Activated CD4-positive, alpha-beta T cell treated with anti-CD3 and anti-CD28 coated beads, Interleukin-2, amount 50 U/mL, for 16 hours (primary cell): ENCODE measurements at places on chromosomes 7 and 10.

DNA sequence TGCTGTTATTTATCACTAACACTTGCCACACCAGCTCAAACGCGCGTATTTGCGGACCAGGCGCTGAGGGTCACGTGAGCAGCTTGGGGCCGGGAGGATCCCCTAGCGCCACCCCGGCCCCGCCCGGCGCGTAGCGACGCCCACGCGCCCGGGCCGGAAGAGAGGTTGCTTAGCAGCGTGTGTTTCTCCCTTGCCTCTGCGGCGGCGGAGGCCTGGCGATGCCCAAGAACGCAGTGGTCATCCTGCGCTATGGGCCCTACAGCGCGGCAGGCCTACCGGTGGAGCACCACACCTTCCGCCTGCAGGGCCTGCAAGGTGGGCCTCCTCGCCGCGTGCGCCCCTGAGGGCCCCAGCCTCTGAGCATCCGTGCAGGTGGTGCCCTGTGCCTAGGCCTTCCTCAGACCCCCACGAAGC is at the start of gene C10orf53:
Gene C10orf53 (plus strand): TSS at position 172 of the 414 bp plus-strand sequence. CDS start 47 bp downstream, at position 219.
- peak; percentile 40 for DNase-seq

DNA sequence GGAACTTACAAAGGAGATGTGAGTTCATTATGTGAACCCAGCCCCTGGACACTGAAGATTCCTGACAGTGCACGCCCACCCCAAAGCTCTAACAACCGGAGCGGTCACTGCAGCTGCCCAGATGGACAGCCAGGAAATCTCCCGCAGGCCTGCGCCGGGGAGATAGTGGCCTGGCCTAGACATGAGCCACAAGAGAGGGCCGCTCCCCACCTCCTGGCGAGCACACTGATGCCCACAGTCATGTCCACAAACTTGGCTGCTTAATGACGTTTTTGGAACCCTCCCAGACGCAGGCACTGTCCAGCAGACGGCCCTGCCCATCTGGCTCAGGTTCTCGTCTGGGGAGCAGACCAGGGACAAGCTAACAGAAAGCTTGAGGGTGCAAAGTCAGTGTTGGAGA is 34.2 kb downstream of the TCERG1L start:
- DNase-seq = no peak

- DNase-seq = no peak
These were observed 11.7 kb upstream of the GPAM start for GRCh38 chr10:112195224-112195623.

GRCh38 chr10:3065622-3066021 is 1.7 kb upstream of the PFKP start:
- DNase-seq = no peak

DNA sequence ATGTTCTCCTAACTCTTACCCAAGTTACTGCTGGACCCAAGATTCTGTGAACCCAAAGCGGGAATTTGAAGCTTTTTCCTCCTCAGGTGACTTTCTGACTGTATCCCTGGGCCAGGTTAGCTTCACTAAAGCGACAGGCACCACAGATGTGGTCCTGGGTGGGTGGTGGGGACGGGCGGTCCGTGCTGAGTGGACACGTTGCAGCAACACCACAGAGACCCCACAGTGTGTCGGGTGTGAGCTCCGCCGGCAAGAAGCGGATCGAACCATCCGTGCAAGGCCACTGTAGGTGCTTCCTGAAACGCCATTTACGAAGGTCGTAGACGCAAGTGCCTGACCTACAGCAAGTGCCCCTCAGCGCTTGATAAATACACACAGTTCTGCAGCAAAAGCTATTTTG is 325.9 kb downstream of the ADARB2 start:
- DNase-seq = no peak

DNA sequence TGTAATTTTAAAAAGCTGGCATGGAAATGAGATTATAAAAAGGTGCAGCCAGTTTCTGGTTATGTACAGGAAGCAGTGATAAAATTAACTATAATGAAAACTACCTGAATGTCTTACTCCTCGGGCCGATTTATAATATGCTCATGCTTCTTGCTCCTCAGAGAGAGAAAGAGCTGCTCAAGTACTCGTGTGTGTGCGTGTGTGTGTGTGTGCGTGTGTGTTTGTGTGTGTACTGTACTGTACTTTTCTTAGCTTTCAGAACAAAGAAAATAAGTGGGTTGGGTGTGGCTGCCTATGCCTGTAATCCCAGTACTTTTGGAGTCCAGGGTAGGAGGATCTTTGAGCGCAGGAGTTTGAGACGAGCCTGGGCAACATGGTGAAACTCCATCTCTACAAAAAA is 96.6 kb upstream of the NMT2 start:
- DNase-seq = no peak

GRCh38 chr7:95476904-95477594 is 8.7 kb upstream of the ASB4 start:
- peak; percentile 64 for DNase-seq

DNA sequence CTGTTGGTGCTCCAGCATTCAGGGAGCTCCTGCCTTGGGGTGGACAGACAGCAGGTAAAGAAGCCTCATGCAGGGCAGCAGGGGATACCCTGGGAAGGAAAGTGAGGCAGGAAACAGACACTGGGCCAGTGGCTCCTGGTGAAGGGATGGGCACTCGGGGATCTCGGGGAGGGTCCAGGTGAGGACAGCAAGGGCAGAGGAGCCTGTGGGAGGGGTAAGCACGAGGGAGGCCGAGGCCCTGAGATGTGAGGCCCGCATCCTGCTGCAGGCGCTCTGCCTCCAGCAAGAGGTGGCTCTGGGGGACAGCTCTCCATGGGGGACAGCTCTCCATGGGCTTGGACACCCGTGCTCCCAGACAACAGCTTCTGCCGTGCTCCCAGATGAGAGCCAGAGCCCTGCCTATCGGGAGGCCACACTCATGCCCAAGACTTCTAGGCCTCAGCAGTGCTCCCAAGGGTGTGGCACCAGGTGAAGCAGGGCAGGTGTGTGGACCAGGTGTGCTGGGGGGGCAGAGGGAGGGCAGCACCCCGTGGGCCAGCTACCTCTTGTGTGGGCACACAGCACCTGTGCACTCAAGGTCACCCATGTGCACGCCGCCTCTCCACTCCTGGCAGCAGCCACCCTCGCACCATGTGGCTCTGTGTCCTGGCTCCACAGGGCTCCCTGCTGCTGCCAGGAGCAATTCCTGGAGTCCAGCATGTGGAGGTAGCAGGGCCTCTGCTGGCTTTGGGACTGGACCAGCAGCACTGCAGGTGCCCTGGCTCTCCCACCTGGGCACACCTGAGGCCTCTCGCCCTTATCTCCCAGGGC is 93.6 kb upstream of the INSIG1 start:
- no peak for DNase-seq

- DNase-seq = peak; percentile 25
These were observed 115.1 kb downstream of the GNAI1 start for GRCh38 chr7:80249619-80250295.

DNA sequence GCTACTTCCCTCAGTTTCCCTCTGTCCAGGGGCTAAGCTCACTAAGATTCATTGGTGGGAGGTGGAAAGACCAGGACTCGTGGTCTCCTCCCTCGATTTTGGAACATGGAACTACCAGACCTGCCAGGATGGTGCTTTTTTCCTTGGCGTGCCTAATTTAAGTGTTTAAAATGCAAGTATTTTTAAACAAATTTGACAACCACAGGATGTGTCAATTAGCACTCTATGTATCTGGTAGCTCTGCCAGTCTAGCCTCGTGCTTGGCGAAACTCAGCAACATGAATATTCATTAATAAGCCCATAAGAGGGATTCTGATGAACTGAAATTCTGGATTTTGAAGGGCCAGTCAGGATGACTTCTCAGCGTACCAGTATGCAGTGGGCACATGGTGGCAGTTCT is 145.0 kb upstream of the PRR15 start:
- DNase-seq = no peak

- no peak for DNase-seq
These were observed 17.6 kb downstream of the MXI1 start for GRCh38 chr10:110224992-110225391.

GRCh38 chr10:103847909-103848468 is 7.4 kb downstream of the SH3PXD2A start:
- no peak for DNase-seq

DNA sequence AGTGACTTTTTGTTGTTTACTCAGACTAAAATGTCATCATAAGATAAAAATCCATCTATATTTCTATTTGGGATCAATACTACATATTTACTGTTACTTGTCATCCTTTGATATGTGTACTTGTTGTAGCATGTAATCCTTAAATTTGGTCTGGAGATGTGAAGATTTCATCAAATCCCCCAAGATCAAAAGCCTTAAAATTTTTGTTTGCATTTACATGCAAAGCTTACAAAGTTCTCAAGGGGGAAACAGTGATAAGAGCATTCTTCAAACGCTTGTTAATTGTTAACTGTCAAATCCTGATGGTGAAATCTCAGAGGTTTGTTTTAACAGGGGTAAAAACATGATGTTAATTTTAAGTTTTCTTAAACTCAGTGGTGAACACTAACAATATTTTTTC is 84.9 kb upstream of the SKAP2 start:
- DNase-seq = no peak

GRCh38 chr10:21623291-21623690 is 89.3 kb downstream of the MLLT10 start:
- no peak for DNase-seq

- DNase-seq = no peak
These were observed 207.9 kb downstream of the CACNA2D1 start for GRCh38 chr7:82235713-82236112.

DNA sequence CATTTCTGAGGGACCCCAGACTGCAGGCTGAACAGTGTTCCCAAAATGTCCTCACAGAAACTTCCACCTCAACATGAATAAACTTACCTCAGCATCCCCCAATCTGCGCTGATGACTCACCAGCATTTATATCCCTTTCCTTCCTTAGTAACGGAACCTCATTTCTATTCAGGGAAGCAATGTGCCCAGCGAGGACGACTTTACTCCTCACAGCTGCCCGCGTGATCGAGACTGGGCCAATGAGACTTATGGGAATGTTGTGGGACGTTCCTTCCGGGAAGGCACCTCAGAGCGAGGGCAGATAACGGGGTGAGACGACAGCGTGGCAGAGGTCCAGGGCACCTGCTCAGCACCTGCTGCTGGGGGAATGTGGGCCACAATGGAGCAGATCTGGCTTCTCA is 73.1 kb upstream of the CAMK2B start:
- DNase-seq = no peak

DNA sequence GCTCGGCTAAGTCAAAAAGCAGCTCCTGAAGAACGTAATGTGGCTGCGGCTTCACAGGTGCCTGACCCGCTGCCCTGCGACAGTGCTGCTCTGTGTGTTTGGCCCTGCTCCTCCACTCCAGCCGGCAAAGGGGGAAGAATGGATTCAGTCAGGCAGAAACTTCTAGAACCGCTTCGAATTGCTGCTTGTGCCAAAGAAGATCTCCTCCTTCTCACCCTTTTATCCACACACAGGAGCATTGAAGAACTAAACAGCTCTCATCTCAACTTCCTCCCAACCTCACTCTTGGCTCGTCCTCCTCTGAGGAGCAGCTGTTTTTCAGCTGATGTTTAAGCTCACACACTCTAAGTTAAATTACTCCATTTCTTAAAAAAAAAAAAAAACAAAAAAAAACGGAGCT is 651.4 kb downstream of the INHBA start:
- no peak for DNase-seq
